ENCODE measurements at places on chromosomes 7 and 10. TPM values are rescaled to one million over a fixed set of nuclear protein-coding genes. Genes with fewer than 3 reads are reported as not detected.

CPA2 gene
- not detected for total RNA-seq

PDCD4 gene
- 9.4 TPM for total RNA-seq

CALHM1 gene
- total RNA-seq = not detected

DKK1 gene
- 8.6 TPM for total RNA-seq

PRSS37 gene
- total RNA-seq = not detected

SPDYE5 gene
- not detected for total RNA-seq

GNGT1 gene
- not detected for total RNA-seq

ODAD2 gene
- total RNA-seq = 0.30 TPM

ST8SIA6 gene
- total RNA-seq = not detected

SORBS1 gene
- 3.4 TPM for total RNA-seq

FFAR4 gene
- total RNA-seq = not detected

NUDT5 gene
- 157 TPM for total RNA-seq

All from Caki2 (cell line).